Calu3 (cell line): ENCODE measurements at places on chromosomes 6 and 20. TPM values are rescaled to one million over a fixed set of nuclear protein-coding genes. Genes with fewer than 3 reads are reported as not detected.

DNA sequence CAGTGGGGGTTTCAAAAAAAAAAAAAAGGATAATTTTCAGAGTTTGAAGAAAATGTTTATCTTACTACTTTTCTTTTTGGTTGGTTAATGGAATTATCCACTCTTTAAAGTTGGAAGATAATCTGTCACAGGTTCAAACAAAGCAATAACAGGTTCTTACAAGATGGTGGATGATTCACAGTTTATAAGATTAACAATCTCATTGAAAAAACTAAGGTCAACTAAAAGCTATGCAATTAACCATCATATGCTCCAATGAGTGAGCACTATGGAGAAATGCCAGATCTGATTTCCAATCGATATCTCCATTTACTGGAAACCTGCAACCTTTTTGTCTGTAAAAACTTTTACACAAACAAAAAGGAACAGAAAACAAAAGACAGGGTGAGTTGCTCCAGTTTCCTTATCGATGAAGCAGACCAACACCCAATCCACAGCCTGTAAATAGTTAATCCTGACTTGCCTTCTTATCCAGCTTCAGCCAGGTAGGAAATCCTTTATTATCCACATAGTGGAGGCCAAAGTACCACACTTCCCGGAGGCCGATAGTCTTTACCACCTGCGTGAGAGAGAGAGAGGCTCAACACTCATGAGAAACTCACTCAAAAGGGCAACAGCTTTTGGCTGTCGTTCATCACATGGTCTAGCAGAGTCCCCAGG lies 32.4 kb downstream of the EZR start:
- no peak for DNase-seq

- DNase-seq: no peak
Observed at GRCh38 chr6:13165502-13166172, 162.7 kb downstream of the TBC1D7 start.

DNA sequence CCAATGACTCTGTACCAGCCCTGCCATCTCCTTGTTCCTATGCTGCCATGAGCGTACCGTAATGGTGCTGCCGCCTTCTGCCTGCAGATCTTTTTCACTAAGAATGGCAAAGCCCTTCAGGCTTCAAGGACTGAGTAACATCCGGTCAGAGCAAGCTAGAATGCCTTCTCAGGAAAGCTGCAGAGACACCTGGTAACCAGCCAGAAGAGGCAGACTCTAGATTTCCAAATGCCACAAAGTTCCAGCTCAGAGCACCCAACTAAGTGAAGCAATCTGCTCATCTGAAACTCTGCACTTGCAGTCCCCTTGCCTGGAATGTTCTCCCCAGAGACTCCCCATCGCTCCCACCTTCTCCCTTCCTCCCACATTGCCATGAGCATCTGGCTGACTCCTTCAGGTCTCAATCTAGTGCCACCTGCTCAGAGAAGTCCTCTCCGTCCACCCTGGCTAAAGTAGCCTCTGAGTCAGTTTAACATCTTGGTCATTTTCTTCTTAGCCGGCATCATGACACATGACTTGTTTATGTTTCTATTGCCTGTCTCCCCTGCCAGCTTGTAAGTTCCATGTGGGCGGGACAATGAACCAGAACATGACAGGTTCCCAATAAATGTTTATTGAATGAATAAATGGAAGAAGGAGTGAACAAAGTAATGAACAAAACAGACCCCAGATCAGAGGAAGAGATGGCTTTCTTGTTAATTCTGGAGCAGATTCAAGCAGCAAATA lies 6.9 kb upstream of the OCSTAMP start:
- no peak for DNase-seq

- DNase-seq: peak; percentile 8
Observed at GRCh38 chr6:146950351-146950835, 253.8 kb upstream of the STXBP5 start.

- no peak for DNase-seq
Observed at GRCh38 chr6:16741112-16742016, 19.9 kb downstream of the ATXN1 start.

GRCh38 chr6:89357390-89357789 lies 4.9 kb upstream of the UBE2J1 start:
- no peak for DNase-seq

DNA sequence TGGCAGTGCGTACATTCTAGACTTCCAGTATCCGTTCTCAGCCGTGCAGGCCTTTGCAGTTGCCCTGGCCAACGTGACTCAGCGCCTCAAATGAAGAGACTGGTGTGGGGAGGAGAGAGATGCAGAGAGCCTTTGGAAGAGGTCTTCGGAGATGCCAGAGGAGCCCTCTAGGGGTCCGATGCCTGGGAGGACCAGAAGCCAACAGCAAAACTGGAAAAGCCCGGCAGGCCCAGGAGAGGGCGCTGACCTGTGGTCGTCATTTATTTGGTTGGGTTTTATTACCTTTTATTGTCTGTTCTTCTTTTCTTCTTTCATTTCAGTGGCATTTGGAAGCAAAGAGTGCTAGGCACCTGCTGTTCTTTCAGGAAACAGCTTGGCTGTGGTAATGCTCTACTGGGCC lies 53.3 kb upstream of the TMEM181 start:
- no peak for DNase-seq

DNA sequence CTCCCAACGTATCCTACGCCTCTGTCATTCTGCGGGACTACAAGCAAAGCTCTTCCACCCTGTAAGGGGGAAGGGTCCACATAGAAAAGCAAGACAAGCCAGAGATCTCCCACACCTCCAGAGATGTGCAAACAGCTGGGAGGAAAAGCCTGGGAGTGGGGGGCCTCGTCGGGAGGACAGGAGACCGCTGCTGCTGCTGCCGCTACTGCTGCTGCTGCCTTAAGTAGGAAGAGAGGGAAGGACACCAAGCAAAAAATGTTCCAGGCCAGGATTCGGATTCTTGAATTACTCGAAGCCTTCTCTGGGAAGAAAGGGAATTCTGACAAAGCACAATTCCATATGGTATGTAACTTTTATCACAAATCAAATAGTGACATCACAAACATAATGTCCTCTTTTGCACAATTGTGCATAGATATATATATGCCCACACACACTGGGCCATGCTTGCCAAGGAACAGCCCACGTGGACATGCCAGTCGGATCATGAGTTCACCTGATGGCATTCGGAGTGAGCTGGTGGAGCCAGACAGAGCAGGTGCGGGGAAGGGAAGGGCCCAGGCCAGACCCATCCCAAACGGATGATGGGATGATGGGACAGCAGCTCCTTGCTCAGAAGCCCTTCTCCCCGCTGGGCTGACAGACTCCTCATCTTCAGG lies 108.8 kb upstream of the RAB32 start:
- no peak for DNase-seq

DNA sequence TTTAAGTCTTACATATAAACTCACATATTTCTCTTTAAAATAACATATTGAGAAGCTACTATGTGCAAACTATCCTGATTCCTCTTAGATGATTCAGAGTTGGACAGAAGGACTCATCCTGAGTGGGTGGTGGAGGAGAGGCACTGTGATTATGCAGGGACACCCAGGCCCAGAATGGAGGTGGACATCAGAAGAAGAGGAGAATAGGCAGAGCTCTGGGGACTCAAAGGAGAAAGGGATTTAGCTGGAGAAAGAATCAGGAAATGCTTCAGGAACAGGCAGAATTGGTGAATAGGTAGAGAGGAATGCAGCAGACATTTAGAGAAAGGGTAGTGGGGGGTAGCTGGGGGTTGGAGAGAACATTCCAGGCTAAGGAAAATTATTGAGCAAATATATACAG lies 17.4 kb downstream of the RCAN2 start:
- no peak for DNase-seq

DNA sequence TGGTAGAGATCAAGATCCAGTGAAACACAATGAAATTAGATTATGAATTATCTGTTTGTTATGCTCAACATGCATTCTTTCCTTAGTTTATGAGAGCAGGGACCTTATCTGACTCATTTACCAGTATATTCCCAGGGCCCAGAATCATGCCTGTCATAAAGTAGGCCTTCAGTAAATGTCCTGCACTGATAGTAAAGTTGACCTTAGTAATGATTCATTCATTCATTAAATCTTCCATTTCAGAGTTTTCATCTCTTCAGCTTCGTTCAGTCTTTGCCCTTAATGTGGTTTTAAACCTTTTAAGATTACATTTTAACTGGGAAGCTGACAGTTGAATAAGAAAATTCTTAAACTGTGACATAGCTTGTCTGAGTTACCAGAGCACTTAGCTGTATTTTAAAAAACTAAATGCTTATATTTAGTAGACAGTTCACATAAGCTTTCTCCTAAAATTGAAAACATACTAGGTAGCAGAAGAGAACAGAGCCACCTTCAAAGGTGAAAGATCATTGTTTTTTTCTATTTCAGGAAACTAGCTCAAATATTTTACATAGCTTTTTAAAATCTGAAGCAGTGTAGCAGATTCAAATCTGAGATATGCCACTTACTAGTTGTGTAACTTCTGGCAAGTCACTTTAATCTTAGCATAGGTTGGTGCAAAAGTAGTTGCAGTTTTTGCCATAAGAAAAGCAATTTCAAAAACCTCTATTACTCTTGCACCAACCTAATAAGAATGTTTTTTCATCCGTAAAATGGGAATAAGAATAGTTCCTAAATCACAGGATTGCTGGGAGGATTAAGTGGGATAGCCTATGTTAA lies 41.4 kb downstream of the MCM8 start:
- no peak for DNase-seq

GRCh38 chr20:24775966-24776365 lies 173.1 kb upstream of the CST7 start:
- DNase-seq: no peak

GRCh38 chr6:27260836-27261375 lies 13.4 kb downstream of the PRSS16 start:
- no peak for DNase-seq

- no peak for DNase-seq
Observed at GRCh38 chr6:33597551-33598322, 17.7 kb upstream of the BAK1 start.

DNA sequence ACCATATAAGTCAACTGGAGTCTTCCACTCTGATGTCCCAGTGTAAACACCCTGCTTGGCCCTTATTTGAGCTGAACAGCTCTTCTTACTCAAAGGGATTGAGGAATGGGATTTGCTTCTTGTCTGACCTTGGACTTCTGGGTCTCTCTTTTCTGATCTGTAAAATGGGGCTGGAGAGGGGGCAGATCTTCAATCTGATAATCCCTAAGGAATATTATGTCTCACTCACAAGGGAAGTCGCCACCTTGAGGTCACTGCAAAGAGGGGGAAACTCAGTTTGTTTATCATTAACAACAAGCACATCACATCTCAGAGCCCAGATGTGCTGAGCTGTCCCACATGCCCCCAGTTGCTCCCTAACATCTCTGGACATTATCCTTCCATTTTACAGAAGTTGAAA lies 15.1 kb downstream of the KCNS1 start:
- DNase-seq: no peak

DNA sequence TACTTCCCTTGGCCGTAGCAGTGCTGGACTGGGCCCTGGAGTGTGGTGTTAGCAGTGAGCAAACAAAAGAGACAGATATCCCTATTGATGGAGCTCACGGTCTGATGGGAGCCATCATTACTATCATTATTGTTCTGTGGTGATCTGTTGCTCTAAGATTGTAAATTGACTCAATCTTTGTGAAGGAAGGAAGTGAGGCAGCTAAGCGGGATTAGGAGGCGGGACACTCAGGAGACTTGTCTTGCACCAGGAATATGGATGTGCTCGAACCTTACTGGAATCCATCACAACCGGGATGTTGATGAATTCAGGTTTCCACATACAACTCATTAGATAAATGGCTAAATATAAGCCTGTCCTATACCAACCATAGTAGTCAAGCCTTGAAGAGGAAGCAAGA lies 25.5 kb upstream of the FAM50B start:
- no peak for DNase-seq

- peak; percentile 68 for DNase-seq
Observed at GRCh38 chr6:132764370-132764769, 6.7 kb upstream of the VNN2 start.

DNA sequence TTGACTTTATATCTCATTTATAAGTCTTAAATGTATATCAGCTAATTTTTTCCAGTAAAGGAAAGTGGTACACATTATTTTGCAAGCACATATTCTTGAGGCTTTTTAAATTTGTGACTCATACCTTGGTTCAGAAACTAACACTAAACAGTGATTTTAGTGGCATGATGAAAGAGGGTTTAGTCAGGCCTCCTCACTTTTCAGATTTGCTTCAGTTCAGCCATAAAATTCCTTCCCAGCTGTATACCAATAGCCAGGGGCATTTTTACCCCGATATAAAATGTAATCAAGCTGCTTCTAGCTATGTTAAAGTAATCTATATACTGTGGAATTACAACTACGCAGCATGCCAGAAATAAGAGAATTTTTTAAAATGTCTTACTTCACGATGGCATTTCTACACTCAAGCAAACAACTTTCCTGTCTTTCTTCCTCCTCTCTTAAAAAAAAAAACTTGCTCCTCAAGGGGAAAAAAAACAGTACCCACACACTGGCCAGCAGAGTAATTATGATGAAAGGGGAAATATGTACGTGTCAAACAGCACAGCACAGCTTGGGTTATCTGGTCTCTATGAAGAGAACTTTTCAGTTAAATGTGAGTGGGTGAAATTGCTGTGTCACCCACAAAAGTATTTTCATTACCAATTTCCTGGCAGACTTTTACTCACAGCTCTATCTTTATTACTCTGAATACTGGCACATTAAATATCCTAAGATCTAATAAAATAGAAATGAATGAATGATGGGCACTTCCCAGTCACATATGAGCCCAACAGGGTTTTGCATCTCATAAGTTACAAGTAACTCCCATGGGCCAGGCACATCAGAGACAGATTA lies 244.8 kb upstream of the TENT5A start:
- no peak for DNase-seq

DNA sequence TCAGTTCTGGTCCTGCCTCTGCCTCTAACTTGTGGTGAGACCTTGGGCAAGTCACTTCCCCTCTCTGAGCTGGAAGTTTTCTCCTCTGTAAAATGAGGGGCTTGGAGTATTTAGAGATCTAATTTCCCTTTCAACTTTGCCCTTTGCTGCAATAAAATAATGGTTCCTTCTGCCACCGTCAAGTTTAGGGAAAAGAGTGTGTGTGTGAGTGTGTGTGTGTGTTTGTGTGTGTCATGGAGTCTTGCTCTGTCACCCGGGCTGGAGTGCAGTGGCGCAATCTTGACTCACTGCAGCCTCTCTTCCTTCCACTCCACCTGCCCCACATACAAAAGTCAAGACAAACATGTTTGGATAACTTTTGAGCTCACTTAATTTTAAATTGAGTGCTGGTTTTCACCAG lies 39.2 kb upstream of the PIM1 start:
- peak; percentile 61 for DNase-seq

The PGC gene
- total RNA-seq: not detected in 2 replicates

The SFTA2 gene
- total RNA-seq: 184 and 246 TPM in 2 replicates

The DPM1 gene
- total RNA-seq: 87.3 and 89.1 TPM in 2 replicates

The TCF15 gene
- total RNA-seq: not detected in 2 replicates

The THEMIS gene
- total RNA-seq: not detected in 2 replicates

The DZANK1 gene
- total RNA-seq: 0.86 and 1.0 TPM in 2 replicates

The FILIP1 gene
- total RNA-seq: not detected in 2 replicates

The MYT1 gene
- 0.45 TPM in 1 of 2 replicates, not detected in the other for total RNA-seq

The OARD1 gene
- 33.2 and 37.7 TPM in 2 replicates for total RNA-seq

The LAMP5 gene
- 0.17 TPM in 1 of 2 replicates, not detected in the other for total RNA-seq

The RBBP8NL gene
- 6.2 and 6.4 TPM in 2 replicates for total RNA-seq

The CST1 gene
- 0.69 and 1.2 TPM in 2 replicates for total RNA-seq
